ENCODE measurements at places on chromosomes 7 and 10.

DNA sequence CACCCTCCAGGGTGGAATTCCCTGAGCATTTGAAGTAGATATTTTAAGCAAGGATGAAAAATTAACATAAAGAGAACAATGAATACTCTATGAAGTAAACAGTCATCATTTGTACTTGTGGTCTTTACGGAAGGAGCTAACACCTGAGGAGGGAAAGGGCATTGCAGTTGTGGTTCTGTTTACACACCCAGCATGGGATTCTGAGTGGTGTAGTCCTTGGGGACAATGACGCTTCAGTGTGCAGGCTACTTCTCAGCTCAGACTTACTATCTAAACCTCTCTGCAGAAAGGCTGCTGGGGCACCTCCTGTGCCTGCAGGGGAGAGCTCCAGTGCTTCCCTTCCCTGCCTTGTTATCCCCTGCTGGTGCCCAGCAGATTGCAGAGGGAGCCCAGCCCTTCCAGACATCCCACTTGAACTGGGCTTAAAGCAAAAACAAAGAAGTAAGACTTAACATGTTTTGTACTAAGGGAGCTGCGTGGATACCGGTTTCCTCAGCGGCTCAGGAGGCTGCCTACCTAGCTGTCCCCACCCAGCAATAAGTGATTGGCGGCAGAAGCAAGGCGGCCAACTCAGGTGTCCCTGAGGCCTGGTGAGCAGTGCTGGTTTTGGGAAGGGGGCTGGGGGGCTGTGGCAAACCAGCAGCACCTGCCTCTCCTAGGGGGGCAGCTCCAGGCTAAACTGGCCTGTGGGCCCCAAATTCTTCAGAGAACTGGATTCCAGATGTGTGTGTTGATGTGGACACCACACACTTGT lies 89.1 kb downstream of the CELF2 start:
- DNase-seq: no peak

GRCh38 chr7:129298268-129298893 lies 73.6 kb downstream of the AHCYL2 start:
- peak; percentile 32 for DNase-seq

GRCh38 chr10:62582101-62582705 lies 208.0 kb downstream of the ZNF365 start:
- DNase-seq: no peak

DNA sequence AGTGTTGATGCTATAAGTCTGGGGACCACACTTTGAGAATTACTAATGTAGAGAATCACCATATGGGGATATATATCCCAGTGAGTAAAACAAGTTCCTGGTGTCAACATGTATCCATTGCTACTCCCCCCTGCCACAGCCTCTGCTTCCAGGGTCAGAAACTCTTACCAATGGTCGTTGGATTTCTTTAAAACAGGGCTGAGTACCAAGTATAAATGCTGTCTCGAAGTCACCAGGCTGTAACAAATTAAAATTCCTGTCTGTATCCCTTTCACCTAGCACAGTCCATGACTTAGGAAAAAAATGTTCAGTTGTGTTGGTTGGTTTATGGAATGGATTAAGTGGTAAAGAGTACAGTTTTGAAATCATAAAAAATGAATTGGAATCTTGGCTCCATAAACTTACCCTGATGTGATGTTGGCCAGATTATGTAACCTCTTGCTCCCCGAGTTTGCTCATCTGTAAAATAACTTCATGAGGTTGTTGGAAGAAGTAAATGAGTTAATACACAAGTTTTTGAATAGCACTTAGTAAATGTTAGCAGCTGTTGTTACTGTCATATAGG lies 364.0 kb upstream of the LRGUK start:
- DNase-seq: no peak

DNA sequence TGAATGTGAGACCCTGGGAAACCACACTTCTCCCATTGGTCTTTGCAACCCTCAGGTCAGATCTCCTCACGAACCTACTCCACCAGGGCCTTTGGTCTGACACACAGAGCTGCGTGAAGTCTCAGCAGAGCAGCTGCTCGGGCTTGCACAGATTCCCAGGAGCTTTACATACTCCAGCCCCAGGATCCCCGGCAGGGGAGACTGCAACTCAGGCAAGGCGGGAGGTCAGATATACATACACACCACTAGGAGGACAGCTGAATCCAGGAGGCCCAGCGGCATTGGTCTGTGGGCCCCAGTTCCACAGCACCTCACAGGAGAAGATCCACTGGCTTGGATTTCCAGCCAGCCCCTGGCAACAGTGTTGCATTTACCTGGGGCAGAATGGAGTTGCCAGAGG lies 239.2 kb downstream of the GPAM start:
- DNase-seq: no peak

GRCh38 chr10:70584366-70584765 lies 18.2 kb downstream of the PRF1 start:
- peak; percentile 19 for DNase-seq

DNA sequence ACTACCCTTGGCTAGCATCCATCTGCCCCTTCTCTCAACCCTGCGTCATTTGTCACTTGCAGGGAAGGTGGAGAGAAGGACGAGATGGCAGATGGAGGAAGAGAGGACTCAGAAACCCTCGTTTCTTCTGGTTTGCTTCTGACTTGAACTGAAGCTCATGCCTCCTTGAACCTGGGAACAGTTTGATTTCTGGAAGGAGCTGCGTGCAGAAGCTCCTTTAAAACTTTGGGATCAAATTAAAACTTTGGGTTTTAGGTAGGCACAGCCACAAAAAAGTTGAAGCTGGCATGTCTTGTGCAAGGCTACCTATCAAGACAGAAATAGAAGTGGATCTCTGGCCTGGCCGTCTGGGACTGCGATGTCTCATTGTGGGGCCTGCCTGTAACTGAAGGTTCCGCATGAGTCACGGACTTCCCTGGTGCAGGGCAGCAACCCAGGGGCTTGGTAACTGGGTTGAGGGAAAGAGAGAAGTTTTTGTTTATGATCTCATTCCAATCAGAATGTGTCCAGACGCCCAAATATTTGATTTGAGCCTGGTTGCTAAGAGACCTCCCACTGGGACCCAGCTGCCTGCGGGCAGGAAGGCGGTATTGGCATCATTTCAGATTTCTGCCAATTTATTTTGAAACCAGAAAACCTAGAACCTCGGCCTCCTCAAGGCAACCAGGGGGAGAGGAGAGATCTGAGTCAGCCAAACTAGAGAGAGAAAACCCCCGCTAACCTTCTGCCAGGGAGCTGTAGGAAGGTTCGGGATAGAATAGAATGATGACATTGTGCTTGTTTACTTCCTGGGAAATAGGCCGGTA lies 15.8 kb upstream of the CAMK1D start:
- DNase-seq: no peak

- DNase-seq: no peak
Measured at GRCh38 chr10:18625886-18626285, 25.5 kb downstream of the NSUN6 start.

DNA sequence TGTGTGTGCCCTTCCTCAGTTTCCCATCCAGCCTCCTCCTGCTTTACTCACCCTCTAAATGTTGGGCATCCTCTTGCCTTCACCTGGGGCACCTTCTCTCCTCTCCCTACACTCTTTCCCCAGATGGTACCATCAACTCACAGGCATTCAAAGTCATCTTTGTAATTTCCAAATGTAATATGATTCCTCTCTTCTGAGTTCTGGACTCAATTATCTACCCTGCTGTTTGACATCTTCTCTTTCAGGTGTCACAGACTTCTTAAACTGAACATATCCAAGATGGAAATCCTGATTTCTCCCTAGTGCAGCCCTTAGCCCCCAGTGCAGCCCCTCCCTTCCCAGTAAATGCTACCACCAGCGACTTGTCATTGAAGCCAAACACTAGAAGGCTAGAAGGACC lies 422.8 kb downstream of the KCNMA1 start:
- no peak for DNase-seq

DNA sequence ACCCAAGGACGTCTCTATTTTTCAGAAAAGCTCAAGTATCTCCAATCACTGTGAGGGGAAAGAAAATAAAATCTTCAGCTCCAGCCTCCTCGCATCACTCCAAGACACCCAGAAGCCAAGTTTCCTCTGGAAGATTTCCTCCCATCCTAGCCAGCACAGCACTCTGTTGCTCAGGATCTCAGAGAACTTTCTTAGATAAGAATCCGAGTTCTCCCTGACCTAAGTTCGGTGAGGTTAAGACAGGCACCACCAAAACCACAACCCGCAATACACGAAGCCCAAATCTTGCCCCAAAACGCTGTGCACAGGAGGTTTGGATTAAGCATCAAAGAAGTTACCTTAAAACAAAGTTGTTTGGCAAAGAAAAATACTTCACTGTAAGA lies 4.2 kb downstream of the FAM53B start:
- no peak for DNase-seq

DNA sequence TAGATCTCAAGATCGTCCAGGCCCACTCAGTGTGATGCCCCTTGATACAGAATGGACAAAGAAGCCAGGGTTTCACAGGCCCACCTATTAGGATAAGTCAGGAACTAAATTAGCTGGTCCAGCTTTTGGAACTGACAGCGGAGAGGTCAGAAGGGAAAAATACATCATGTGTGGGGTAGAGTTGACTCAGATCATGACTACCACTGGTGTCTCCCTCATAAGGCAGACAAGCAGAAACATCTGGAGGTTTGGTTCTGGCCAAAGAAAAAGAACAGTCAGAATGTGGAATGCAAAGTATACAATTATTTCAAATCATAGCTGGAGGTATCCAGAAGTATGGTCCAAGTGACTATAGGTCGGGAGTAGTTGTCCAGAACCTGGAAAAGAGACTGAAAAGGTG lies 621.1 kb upstream of the CELF2 start:
- DNase-seq: no peak

DNA sequence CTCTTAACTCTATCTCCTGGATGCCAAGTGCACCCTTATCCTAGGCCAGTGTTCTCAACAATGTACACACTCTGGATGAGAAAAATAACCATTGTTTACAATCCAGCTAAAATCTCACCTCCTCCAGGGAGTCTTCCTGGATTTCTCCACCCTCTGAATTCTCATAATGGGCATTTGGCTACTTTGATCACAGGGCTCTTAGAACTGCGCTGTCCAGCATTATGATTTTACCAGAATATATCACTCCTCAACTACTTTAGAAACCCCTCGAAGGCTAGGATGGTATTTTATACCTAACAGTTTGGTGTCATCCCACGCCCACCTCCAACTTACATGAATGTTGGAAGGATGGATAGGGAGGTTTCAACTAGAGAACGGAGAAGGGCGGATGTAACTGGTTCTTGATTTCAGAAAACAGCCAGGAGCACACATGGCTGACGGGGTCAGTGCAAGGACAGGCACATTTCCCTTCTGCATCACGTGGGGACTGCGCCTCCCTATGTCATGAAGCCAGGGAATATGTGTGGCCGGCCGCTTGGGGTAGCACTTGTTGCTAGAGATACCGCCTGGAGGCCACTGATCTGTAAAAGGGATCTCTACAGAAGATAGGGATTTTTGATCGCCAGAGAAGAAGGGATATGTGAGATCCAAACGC lies 1.2 kb upstream of the ATP6V0E2 start:
- peak; percentile 84 for DNase-seq

GRCh38 chr7:120521761-120522737 lies 249.1 kb downstream of the KCND2 start:
- DNase-seq: no peak

GRCh38 chr10:131003455-131003854 lies 308.1 kb downstream of the TCERG1L start:
- DNase-seq: no peak

DNA sequence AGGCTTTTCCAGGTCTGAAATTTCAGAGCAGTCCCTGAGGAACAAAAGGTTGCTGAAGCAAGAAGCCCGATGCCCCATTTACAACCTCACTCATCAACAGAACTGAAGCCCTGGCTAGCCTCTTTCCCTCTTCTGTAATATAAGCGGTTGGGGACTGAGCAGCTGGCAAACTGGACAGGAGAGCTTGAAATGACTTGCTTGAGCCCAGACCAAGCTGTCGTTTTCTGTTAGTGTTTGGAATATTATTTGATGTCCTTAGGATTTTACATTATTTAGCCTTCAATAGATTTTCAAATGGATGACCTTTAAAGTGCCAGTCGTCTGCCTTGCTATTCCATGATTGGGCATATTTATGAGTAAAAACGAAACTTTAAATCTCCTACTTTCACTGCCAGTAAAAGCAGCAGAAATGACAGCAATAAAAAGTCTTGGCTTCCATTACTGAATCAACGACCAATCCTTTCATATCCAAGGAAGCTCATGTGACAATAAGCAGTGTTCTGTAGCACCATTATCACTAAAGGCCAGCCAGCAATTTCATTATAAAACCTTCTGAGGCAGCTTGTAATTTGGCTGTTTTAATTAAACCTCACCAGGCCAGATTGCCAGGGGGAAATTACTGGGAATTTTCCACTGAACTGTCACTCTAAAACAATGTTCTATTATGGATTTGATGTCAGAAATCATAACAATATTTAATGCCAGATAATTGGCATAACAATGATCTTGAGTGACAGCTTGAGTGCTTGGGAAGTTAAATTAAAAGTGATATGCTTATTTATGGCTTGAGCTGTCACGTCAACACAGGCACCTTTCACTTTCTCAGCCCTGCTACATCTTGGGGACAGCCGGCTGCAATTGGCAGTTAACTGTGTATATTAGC lies 85.9 kb downstream of the LSMEM1 start:
- DNase-seq: peak; percentile 78

Data from NCI-H1092 (cell line).